ENCODE measurements at places on chromosomes 3 and 15.

GRCh38 chr3:27449530-27450150, 34.5 kb downstream of the SLC4A7 start:
- DNase-seq, result no peak

GRCh38 chr3:61912158-61912557, 350.8 kb downstream of the PTPRG start:
- DNase-seq, result no peak

DNA sequence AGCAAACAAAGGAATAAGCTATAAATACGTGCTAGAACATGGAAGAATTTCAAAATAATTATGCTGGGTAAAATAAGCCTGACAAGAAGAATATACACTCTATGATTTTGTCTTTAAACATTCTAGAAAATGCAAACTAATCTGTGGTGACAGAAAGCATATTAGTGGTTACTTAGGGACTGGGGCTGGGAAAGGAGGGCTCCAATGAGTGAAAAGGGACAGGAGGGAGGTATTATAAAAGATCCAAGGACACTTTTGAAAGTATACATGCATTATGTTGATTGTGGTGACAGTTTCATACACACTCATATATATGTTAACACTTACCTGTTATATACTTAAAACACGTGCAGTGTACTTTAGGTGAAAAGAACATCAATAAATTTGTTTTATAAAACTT, 23.0 kb downstream of the MYH15 start:
- DNase-seq, result no peak

DNA sequence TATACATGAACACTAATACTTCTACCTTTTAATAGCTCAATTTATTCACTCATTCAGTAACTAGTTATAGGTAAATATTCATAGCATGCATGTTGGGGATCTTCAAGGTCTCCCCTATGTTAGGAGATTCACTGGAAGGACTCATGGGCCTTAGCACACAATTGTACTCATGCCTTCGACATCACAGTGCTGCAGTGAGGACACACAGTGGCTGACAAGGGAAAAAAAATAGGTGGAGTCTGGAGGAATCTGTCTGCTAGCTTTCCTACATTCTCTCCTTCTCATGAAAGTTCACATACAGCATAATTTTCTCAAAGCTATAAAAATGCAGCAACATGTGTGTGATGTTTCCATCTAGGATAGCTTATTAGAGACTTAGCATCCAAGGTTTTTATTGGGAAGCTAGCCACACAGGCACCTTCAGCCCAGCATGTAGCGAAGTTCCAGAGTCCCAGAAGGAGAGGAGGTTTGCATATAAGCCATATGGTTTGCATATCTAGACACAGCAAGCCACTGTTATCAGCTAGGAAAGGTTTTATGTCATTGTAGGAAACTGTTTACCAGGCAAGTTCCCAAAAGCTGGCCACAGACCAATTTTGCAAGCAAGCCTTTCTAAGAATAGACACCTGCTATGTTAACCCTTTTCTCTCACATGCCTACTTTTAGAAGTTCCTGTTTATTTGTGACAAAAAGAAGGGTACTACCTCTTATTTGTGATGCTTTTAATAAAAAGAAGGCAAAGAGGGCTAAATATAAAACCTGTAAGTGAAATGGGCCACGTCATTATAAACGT, 46.4 kb downstream of the MORC1 start:
- peak; percentile 9 for DNase-seq

DNA sequence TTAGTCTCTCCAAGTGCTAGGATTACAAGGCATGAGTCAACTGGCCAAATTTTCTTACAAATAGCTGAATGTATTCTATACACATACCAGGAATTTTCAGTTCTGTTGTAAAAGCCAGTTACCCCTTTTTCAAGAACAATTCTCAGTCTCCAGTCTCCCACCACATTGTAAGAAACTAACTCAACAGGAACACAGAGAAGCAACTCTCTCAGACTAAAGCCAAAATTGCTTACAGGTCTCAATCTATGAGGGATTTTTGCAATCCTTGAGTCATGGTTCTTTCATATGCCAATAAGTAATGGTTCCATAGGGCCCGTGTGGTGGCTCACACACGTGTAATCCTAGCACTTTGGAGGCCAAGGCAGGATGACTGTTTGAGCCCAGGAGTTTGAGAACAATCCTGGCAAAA, 8.5 kb downstream of the IP6K2 start:
- no peak for DNase-seq

- no peak for DNase-seq
Measured at GRCh38 chr3:132006605-132007204, 28.1 kb downstream of the CPNE4 start.

GRCh38 chr15:75455982-75456531, 4.6 kb upstream of the SIN3A start:
- peak; percentile 6 for DNase-seq

DNA sequence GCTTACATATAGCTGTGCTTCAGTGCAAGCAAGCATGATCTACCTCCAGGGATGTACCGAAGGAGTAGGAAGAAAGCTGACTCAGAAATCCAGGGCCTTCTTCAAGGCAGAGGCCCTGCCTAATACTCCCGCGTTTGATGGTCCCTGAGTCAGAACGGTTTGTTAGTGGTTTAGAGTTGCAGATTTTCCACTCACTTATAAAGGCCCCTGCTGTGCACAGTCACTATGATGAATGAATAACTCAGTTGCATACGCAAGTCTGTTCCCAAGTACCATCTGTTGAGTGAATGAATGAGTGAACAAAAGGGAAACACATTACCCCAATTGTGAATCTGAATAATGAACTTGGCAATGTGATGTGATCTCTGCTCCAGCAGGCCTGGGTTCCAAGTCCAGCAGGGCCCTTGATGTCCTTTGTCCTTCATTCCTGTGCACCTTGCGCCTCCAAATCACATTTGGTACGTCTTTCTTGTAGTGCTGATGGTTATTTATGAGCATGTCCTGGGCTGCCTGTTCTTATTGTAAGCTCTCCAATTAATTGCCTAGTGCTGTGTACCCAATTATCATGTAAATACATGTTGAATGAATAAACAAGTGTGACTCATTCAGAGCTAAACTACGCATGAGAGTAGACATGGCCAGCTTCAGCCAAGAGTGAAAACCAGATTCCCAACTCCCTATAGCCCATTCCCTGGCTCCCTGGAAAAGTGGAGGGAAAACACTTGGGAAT, 85.3 kb upstream of the LIMD1 start:
- DNase-seq, result peak; percentile 40

- no peak for DNase-seq
Measured at GRCh38 chr3:4570840-4571621, 77.9 kb downstream of the ITPR1 start.

DNA sequence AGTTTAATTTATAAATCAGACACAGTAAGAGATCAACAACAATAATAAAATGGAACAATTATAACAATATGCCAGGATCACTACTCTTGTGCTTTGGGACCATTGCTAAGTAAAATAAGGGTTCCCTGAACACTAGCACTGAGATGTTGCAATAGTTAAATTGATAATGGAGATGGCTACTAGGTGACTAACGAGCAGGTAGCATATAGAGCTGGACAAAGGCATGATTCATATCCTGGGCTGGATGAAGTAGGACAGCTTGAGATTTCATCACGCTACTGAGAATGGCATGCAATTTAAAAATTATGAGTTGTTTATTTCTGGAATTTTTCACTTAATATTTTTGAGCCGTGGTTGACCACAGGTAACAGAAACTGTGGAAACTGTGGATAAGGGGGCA, 20.7 kb upstream of the MYZAP start:
- no peak for DNase-seq

DNA sequence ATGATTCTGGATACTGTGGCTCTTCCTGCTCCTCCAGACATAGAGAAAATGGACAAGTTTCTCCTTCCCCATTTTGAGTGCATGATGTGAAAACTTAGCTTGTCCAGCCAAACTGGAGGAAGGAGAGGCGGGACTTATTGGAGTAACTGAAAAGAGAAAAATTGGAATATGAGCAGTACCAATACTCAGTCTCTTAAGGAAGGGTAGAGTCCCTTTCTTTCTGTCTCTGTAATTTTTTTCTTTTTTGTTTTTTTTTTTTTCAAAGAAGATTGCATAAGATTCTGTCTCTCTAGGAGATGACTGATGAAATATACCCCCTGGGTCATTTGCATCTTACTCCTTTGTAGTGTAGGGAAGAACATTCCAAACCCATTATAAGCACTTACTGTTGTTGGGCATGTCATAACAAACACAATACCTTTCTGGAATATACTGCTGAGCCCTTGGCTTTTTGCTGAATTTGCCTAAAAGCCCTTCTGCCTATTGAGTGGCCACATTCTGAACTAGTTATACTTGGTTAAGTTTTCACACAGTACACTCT, 498.1 kb upstream of the TPRG1 start:
- DNase-seq, result no peak

GRCh38 chr3:10533737-10534023, 28.3 kb upstream of the ATP2B2 start:
- DNase-seq, result no peak

DNA sequence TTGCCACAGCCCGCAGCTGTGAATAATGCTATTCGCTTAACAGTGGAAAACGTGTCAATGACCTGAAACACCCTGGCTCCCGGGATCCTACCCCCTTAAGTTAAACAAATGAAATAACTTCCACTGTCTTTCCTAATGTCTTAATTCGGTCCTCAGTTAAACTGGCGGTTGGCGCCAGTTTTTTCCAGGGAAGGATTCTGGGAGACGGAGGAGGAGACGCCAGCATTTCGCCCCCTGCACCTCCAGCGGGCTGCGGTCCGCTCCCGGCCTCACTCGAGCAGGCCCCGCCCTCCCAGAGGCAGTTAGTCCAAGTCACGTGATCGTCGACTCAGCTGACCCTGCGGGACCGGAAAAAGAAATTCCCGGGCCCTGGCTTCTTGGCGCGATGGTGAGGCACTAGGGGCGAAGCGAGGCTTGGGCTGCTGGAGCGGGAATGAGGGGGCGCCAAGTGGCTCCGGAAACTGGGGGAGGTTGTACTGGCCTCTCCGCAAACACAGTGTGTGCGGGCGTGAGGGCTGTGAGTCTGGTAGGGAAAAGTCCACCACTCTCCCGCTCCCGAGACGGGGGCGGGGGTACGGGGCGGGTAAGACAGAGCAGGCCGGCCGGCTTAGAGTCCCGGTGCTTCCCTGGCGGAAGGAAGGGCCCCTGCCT, at the start of gene COMMD4:
Gene COMMD4 (plus strand): TSS at position 359 of the 651 bp plus-strand sequence. CDS start 27 bp downstream, at position 386.
- DNase-seq, result peak; percentile 79

DNA sequence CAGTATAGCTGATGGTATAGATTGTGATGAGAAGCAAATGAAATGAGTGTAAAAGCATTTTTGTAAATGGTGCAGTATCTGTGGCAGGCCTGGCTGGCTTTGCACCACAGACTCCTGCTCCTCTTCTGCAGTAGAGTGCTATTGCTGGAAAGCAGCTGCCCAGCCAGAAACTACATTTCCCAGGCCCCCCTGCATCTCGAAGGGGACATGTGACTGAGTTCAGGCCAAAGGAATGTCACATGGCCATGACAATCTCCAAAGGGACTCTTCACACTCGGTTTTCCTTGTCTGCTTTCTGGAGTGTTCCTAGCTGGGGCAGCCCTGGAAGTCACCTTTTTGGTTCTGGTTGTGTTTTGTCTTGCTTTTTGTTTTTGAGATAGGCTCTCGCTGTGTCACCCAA, 277.1 kb downstream of the SUCLG2 start:
- DNase-seq, result no peak

DNA sequence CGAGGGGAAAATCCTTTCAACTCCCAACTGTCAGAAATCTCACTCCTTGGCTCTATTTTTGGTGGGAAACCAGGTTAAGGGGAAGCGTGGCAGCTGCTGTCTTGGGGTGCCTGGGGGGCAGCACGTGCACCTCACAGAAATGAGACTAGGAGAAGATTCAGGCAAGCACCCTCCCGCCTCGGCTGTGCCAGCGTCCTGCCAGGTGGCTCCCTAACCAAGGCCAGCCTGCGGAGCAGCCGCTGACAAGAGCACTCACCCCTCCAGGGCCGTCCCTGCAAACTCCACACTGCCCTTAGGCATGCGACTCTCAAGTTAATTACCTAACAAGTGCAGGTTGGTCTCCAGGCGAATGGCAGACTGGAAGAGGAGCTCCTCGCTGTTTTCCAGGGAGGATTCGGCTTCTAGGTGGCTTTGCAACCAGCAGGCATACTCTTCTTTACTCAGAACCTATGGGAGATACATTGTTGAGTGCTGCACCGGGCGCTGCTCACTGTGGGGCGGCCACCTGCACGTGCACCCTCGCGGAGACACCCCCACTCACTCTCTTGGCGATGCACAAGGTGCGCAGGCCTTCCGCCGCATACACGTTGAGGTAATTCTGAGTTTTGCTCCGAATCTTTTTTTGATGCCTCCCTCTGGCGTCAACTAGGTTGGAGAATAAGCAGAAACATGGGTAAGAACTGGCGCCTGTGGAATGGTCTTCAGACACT, 155.3 kb downstream of the ATP10A start:
- DNase-seq, result no peak

DNA sequence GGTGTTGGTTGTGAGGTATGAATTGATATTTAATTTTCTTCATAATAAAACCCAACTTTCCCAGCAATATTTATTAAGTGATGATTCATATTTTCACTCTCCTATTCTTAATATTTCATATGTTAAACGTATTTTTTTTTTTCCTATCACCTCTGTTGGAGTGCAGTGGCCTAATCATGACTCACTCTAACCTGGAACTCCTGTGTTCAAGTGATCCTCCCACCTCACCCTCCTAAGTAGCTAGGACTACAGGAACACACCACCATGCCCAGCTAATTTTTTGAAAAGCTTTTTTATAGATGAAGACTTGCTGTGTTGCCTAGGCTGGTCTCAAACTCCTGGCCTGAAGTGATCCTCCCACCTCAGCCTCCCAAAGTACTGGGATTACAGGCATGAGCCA, 8.6 kb downstream of the PARP15 start:
- DNase-seq, result no peak

GRCh38 chr3:39809181-39809994, at the start of gene MYRIP:
Gene MYRIP, plus strand, starts transcription at chr3:39809609. Its CDS starts 91,208 bp downstream, at chr3:39900817.
- DNase-seq, result peak; percentile 72

GRCh38 chr3:150680562-150680961, 23.2 kb downstream of the ERICH6 start:
- no peak for DNase-seq

- peak; percentile 9 for DNase-seq
Measured at GRCh38 chr3:61894988-61895935, 333.9 kb downstream of the PTPRG start.

- DNase-seq, result no peak
Measured at GRCh38 chr15:58590236-58590635, 158.4 kb downstream of the LIPC start.

DNA sequence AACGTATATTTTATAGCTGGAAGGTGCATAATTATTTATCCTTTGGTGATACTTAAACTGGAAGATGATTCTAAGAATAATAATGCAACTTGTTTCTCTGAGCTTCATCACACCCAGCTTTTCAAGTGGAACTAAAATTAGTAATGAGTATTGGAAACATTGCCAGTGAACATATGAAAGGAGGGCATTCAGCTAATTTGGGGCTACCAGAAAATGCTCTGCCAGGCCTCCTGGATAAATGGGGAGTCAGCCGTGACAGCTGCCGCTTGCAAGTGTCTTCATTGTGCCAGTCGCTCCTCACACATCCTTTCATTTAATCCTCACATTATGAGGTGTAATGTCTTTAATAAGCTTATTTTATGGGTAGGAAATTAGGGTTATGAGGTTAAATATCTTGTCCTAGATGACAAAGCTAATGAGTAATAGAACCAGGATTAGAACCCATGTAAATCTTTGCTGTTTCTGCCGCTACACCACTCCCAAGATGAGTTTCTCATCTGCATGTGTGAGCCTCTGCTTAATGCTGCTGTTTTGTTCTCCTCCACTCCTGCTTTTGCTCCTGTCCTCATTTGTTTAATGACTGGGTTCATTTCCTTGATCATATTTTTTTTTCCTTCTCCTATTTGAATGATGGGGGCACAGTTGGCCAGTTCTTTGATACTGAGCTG, 155.7 kb downstream of the PLCL2 start:
- DNase-seq, result no peak
